ENCODE measurements at places on chromosomes 13 and 19. TPM values are rescaled to one million over a fixed set of nuclear protein-coding genes. Genes with fewer than 3 reads are reported as not detected.

The ZNF560 gene
- not detected for total RNA-seq

The KIR3DL1 gene
- total RNA-seq: not detected

The ENOX1 gene
- total RNA-seq: 5.9 TPM

The SLC25A42 gene
- total RNA-seq: 10.6 TPM

The STOML3 gene
- total RNA-seq: not detected

The KASH5 gene
- total RNA-seq: not detected

The CACNG7 gene
- total RNA-seq: not detected

The ZNF829 gene
- total RNA-seq: 3.2 TPM

The ZNF497 gene
- total RNA-seq: 2.7 TPM

The YJU2 gene
- 21.7 TPM for total RNA-seq

The LSR gene
- 0.29 TPM for total RNA-seq

The KLK6 gene
- not detected for total RNA-seq

The ZNF112 gene
- 8.8 TPM for total RNA-seq
